ENCODE measurements at places on chromosomes 4 and X. TPM values are rescaled to one million over a fixed set of nuclear protein-coding genes. Genes with fewer than 3 reads are reported as not detected.

- no peak for DNase-seq
Measured at GRCh38 chr4:3638080-3638795, 106.0 kb upstream of the LRPAP1 start.

DNA sequence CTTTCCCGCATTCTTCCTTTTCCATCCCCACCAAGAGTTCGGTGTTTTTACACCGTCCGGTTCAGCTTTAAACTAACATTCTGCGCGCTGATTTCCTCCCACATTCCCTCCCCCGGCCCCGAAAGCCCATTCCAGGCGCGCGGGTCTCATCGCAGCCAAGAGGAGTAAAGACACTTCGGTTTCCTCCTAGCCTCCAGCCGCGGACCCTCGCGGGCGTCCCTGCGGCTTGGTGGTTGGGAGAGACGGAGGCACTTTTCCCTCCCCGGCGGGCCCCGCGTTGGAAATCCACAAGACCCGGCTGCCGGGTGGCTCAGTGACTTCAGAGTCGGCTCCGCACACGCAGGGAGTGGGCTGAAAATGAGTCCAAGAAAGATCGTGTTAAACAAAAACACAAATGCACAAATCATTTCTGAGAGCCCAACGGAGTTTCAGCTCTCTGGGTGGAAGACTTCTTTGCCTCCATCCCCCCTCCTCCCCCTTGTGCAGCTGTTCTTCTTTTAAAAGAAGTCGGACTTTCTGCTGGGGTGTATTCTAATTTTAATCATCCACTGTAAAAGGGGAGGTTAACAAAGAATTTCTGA lies 2.0 kb upstream of the ARX start:
- no peak for DNase-seq

Gene RAB40A
- total RNA-seq = 0.98 TPM

GRCh38 chrX:2707334-2707760 lies 16.3 kb downstream of the CD99 start:
- no peak for DNase-seq

DNA sequence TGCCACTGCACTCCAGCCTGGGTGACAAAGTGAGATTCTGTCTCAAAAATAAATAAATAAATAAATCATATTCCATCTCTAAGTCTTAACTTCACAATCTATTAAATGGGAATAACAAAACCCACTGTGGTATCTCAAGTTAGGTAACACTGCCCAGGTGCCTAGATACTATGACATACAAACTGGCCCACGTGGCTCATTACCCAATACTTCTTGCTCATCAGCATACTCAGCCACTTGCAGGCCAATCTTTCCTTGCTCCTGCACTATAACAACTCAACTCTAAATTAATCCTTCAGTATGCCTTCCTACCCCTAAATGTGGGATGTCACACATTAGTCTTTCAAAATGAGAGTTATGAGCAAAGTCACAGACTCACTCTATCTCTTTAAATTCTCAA lies 230.1 kb downstream of the OPHN1 start:
- no peak for DNase-seq

- no peak for DNase-seq
Measured at GRCh38 chr4:185082561-185082960, 60.5 kb upstream of the SLC25A4 start.

DNA sequence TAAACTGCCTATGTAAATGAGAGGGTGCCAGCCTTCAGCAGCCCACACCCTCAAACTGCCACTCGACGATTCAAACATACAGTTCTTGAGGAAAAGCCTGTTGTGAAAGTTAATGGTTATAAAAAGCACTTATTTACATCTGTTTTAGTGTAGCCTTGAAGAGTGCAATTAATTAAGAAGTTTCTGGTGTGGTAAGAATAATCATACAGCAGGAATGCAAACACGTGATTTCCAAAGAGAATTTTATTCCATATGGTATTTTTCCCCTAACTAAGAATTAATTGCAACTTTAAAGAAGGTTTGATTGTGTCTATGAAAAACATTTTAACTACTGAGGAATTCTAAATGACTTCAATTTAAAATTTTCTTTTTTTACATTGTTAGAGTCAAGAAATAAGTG lies 176.3 kb upstream of the PITX2 start:
- no peak for DNase-seq

- DNase-seq = no peak
Measured at GRCh38 chr4:108446556-108446955, 173.8 kb upstream of the RPL34 start.

DNA sequence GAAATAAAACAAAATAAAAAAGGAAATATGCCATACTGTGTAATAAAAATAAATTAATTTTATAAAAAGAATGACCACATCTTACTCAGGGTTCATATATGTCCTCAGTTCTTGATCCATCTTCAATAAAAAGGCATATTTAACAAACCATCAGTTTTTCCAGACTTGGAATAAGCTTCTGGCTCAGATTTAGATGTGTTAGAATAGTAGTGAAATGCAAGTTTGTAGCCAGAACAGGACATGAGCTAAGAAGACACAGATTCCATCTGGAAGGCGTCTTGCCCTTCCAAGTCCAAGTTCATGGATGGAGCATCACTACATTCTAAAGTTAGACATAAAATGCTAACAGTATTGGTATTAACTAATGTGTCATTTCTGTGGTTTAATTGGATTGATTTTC lies 10.3 kb upstream of the LSM6 start:
- DNase-seq = no peak

DNA sequence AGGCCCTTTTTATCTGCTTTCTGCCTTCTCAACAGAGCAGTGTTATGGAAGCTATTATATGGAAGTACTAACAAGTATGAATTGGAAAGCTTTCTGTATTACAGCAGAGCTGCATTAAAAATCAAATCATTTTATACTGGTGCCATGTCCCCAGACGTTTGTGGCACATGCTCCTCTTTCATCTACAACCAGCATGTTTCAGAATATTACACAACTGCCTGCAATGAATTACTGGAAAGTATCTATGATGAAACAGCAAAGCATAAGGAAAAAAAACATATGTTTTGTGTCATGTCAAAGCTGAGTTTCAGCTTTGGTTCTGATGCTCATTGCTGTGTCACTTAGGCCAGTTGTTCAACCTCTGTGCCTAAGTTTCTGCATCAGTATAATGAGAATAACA lies 576.8 kb downstream of the GBA3 start:
- DNase-seq = no peak

GRCh38 chr4:139553751-139554641 lies 2.0 kb downstream of the SETD7 start:
- DNase-seq = no peak

Gene MORC4
- total RNA-seq = 17.9 TPM

All from vagina (tissue), 2 donors.